ENCODE measurements at places on chromosomes 6 and 20.

GRCh38 chr6:45684476-45684875, 306.7 kb upstream of the SUPT3H start:
- no peak for DNase-seq

DNA sequence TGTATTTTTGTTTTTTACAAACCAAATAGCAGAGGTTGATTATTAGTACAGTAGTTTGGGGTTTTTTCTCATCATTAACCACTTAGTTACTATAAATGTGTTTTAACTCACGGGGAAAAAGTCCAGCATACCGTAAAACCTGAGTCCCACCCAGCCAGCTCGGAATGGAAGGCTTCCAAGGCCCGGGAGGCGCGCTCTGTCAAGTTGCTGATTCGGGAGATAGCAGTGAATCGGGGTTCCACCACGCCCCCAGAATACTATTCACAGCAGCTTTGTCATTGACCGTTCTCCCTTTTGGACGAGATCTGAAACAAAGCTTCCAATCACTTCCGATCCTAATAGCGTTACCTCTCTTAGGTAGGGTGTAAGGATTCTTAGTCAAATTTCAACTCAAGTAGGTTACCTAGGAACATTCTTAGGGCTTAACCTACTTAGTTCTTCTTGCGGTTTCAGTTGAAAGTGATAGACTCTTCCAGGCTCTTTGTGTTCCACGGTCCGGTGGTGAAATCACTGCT, 232.8 kb upstream of the QKI start:
- no peak for DNase-seq

- DNase-seq, result no peak
Measured at GRCh38 chr20:32418376-32418775, 60.2 kb downstream of the ASXL1 start.

- DNase-seq, result no peak
Measured at GRCh38 chr6:168451805-168452517, 11.0 kb downstream of the SMOC2 start.

DNA sequence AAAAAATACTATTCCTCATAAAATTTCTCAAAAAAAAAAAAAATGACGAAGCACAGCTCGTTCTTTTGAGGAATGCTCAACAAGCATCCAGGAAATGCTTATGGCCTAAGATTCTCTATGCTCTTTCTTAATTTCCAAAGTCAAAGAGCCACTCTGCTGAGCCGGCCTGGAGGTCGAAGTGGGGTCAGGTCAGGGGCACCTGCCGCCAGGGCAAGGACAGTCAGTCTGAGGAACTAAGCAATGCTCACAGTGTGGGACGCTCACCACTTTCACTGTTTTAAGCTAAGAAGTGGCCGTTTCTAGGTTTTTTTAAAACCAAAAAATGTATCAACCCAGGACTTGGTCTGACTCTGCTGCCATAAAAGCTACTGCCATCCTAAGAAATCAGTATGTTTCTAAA, 17.3 kb downstream of the YTHDF1 start:
- DNase-seq, result no peak

- DNase-seq, result no peak
Measured at GRCh38 chr6:110799655-110800054, 15.6 kb downstream of the CDK19 start.

DNA sequence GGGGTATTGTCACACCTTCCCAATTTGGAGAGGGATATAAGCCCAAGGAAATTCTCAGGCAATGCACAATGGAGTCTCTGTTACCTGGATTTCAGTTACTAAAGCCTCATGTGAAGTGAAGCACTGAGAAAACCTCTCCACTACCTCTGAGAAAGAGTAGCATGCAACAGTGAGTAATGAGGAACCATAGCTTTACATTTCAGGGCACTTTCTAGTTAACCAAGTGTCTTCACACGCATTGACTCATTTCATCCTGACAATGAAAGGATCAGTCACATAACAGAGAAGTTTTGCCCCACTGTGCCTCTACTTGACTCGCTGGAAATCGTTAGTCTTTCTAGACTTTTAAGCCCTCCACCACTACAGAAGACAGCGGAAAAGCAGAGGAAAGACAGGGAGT, 86.2 kb upstream of the ARID1B start:
- no peak for DNase-seq

GRCh38 chr6:166786704-166787293, 159.7 kb upstream of the RPS6KA2 start:
- peak; percentile 75 for DNase-seq

GRCh38 chr6:85008296-85009009, 244.1 kb upstream of the TBX18 start:
- DNase-seq, result no peak

DNA sequence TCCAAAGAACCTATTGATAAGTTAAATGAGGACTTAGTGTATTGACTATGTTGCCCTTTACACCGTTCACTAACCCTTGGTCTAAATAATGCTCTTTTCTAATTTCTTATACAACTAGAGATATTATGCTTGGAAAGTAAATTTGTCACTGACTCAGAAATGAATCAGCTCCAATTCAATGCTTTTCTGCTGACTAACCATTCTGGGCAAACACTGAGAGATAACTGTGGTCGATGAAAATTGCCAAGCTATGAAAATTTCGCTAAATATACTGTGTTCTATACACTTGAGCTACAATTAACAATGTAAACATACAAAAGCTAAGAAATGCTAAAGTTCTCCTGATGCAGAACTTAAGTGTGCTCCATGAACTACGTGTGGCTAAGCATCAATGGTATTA, 23.1 kb upstream of the FBXO9 start:
- DNase-seq, result no peak

- no peak for DNase-seq
Measured at GRCh38 chr20:5504061-5504739, 187.4 kb upstream of the PROKR2 start.

- DNase-seq, result peak; percentile 65
Measured at GRCh38 chr6:13908955-13909381, 15.8 kb upstream of the RNF182 start.

DNA sequence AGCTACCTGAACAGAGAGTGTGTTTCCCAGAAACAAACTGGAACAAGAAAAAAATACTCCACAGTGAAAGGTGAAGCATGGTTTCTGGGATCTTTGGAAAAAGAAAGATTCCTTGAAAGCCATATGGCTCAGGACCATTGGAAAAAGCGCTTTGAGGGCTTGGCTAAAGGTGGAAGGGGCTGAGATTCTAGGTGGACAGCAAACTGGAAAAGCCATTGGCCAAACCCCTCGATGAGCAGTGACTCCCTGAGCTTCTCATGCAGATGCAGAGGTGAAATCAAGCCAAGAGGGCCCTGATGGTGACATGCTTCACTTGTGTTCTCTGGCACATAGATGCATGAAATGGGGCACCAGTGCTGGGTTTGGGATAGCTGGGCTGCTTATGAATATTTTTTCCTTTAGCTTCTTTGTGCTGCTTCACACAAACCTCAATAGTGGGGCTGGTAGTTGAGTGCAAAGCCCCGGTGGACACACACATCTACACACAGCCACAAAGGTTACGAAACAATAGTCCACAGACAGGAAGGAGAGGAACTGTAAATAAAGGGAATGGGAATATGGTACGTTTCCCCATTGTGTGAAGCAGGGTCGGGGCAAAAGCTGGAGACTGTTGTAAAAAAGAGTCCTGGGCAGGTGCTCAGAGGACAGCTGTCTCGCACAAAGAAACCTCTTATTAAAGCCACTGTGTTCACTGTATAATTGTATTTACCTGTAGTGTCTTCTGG, 117.8 kb downstream of the FOXA2 start:
- DNase-seq, result no peak

DNA sequence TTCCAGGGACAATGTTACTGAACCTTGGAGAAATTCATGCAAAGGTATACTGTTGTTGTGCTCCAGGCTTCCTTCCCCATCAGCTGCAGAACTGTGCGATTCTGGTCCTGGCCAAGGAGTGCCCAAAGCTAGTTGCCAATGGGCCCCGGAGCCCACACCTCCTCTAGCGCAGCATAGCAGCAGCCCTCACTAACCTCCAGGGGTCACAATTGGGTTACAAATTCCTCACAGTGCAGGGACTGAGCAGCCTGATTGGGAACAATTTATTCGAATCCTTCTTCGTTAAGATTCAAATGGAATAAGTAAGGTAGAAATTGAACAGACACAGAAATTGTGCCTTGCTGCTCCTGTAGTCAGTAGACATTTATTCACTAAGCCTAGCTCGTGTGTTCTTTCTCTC, 284.9 kb downstream of the PRKN start:
- DNase-seq, result no peak

- DNase-seq, result no peak
Measured at GRCh38 chr6:115610696-115611095, 450.0 kb downstream of the FRK start.

DNA sequence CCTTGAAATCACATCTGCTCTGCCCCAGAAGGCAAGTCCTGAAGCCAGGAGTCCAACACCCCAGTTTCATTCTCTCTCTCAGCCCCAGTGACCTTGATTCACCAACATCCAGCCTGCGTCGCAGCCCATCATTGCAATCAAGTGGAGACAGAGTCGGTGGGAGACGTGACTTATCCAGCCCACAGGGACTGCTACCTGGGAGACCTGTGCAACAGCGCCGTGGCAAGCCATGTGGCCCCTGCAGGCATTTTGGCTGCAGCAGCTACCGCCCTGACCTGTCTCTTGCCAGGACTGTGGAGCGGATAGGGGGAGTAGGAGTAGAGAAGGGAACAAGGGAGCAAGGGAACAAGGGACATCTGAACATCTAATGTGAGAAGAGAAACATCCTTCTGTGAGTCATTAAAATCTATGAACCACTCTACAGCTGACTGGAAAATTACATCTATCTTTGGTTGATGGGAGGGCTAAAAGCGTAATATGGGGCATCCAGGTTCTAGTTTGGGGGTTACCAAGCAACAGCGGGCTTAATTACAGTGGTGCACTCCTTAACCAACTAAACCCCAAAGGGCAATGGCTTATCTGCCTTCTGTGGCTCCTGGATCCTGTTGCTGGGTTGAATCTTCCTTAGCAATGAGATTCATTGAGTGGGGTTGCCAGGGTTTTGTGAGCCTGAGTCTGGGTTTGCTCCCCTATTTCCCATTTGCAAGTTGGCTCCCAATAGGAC, 2.5 kb downstream of the LY6G6D start:
- DNase-seq, result no peak

DNA sequence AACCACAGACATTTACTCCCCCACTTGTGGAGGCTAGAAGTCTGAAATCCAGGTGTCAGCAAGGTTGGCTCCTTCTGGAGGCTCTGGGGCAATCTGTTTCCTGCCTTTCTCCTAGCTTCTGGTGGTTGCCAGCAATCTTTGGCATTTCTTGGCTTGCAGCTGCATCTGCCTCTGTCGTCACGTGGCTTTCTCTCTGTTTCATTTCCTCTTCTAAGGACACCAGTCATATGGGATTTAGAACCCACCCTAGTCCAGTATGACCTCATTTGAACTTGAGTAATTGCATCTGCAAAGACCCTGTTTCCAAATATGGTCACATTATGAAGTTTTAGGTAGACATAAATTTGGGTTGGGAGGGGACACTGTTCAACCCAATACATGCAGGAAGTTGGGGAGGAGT, 56.2 kb upstream of the EPB41L1 start:
- DNase-seq, result no peak

Measured in CD4-positive, alpha-beta T cell treated with Interleukin-4 for 4 hours (primary cell).